WTC11 (cell line): ENCODE measurements at places on chromosomes 6 and 20.

- no peak for DNase-seq
Measured at GRCh38 chr6:133407320-133408100, 166.4 kb downstream of the EYA4 start.

DNA sequence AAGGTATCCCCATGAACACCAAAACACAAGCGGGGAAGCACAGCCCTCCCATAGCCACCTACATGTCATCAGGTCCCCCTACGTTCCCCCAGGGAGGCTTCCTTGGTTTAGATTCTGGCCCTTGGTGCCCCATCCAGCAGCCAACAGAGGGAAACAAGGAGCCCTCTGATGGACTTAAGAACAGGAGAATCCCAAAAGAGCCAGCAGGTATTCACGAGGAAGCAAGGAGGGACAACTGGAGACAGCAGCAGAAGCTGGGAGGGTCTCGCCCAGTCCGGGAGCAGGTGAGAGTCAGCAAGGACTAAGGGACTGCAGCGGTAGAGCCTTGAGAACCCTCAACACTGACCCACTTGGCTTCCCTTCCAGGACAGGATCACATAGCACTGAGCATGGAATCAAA is 58.4 kb upstream of the TOP1 start:
- DNase-seq, result no peak

DNA sequence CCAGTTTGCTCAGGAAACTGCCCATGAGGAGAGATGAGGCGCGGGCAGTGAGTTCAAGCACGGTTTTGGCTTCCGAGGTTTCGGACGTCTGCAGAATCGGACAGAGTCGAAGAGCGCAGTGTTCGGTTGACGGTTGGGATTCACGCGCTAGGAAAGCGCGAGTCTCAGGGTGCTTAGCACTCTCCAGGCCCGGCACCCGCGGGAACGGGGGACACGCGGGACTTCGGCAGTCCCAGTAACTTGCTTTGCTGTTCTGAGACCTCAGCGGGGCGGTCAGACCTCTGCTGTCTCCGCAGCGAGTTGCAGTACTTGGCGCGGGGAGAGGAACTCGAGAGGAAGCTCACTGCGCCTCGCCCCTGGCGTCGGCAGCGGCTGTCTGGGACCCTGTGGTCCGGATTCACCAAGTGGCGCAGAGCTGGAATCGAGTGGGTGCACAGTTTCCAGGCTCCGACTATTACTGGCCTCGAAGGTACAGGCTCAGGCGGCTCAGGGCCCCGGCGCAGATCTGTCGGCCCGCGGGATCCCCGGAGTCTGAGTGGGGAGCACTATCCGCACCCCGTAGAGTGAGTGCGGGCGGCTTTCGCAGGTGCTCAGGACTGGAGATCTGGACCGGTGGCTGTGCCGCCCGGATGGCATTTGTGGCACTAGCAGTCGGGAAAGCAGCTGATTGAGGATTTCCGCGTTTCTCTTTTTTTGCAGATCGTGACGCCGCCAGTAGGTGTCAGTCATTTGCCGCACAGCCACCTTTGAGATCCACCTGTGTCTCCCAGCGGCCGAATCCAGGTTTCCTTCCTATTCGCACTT is at the start of gene POM121L2:
Gene POM121L2, minus strand, starts transcription at position 128 of the 804 bp plus-strand sequence. Its CDS starts 103 bp downstream, at position 25.
- DNase-seq, result peak; percentile 84

- DNase-seq, result no peak
Measured at GRCh38 chr20:32558526-32558925, 26.6 kb downstream of the NOL4L start.

DNA sequence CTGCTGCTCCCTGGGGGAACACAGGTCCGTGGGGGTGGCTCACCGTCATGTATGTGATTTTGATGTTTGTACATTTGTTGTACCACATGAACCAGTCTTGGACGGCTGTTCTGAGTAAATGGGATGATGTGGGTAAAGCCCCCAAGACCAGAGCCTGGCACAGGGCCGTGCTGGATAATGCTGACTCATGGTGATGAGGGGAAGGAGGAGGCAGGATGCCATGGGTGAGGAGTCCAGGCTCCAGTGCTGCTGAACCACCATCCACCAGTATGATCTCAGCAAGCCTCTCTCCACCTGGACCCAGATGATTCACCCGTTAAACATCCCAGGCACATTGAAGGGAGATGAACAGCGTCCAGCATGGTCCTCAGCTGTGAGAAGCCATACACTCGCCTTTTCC is 9.6 kb upstream of the APCDD1L start:
- DNase-seq, result no peak

DNA sequence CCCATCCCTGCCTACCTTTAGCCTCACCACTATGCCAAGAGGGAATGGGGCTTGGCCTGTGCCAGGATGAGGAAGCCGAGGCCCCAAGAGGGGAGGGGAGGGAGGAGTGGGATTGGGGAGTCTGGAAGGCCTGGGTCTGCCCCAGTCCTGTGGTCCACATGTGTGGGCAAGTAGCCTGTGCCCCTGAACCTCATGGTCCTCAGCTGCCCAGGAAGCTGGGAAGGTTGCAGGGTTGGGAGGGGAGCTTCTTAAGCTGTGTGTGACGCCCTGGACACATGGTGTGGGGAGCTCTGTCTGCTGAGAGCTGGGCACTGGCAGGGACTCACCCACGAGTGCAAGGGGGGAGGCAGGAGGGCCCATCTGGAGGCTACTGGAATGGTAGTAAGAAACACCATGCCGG is 31.7 kb downstream of the DLGAP4 start:
- no peak for DNase-seq

DNA sequence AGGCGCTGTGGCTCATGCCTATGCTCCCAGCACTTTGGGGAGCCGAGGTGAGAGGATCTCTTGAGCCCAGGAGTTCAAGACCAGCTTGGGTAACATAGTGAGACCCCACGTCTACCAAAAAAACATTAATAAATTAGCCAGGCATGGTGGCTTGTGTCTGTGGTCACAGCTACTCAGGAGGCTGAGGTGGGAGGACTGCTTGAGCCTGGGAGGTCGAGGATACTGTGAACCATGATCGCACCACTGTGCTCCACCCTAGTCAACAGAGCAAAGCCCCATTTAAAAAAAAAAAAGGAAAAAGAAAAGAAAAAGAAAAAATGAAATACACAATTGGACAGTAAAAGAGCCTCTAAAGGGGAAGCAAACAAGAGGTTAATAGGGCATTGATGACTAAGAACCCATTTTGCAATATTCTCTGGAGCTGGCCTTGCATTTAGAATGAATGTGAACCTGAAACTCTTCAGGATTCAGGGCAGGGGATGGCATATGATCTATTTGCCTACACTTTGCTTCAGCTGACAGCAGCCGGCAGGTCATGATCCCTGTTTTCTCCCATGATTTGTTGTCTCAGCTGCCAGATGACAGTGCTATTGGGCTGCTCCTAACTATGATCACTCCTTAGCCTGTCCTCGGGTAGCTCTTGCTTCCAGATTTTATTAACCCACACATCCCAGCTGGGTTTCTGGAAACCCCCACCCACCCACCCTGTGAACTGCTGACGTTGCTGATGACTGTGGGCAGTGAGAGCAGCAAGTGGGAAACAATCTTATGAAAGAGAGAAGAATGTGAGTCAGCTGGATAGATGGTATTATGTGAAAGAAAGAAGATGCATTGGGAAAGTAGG is 83.8 kb upstream of the ELOVL5 start:
- DNase-seq, result no peak
